ENCODE measurements at places on chromosomes 13 and 19. TPM values are rescaled to one million over a fixed set of nuclear protein-coding genes. Genes with fewer than 3 reads are reported as not detected.

DNA sequence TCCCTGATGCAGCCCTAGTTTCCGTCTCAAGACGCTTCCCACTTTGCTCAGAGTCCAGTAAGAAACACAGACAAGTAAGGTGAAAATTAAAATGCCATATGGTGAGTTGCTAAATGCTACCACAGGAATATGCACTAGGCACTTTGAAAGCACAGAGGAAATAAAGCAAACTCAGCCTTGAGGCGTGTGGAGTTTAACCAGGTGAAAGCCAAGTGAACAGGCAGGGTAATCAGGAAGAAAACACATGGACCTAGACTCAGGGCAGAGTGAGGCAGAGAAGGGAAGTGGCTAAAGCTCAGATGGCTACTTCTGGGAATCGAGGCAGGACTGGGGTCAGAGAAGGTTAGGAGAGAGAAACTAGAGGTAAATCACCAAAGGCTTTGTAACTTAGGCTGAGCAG is 5.4 kb upstream of the UBL3 start:
- H3K27me3 ChIP-seq = no peaks in the 10 kb centered on the region
- DNase-seq = no peak
- peak overlapping the region; percentile 56 for H3K4me3 ChIP-seq
- peaks cover 18% of the 10 kb centered on the region for H3K4me1 ChIP-seq
- peak overlapping the region; percentile 94 for H3K27ac ChIP-seq

The CEACAM8 gene
- not detected for total RNA-seq

GRCh38 chr19:46042252-46042883 is 1.6 kb upstream of the IGFL4 start:
- no peak for DNase-seq
- H3K27ac ChIP-seq = no peak overlapping the region
- H3K4me3 ChIP-seq = no peak overlapping the region
- peaks cover 10% of the 10 kb centered on the region for H3K4me1 ChIP-seq
- peaks cover 5% of the 10 kb centered on the region for H3K36me3 ChIP-seq

DNA sequence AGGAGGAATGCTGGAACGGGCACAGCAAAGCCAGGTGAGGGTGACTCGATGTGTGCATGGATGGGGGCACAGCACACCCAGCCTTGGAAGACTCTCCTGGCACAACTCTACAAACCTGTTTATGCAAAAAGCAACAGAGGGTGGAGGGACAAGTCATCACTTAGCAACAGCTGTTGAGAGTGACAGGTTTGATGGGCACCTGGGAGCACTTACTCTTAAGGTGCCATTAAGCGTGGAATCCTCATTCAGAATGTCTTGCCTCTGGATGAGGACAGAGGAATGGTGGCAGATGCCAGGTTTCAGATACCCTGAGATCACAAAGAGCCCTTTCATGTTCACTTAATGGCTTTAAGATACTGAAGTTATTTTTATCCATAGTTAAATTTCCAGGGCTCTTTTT is 97.0 kb downstream of the DCT start:
- no peak overlapping the region for H3K27ac ChIP-seq
- H3K36me3 ChIP-seq = no peaks in the 10 kb centered on the region

The KLHL1 gene
- 0.14 TPM for total RNA-seq

DNA sequence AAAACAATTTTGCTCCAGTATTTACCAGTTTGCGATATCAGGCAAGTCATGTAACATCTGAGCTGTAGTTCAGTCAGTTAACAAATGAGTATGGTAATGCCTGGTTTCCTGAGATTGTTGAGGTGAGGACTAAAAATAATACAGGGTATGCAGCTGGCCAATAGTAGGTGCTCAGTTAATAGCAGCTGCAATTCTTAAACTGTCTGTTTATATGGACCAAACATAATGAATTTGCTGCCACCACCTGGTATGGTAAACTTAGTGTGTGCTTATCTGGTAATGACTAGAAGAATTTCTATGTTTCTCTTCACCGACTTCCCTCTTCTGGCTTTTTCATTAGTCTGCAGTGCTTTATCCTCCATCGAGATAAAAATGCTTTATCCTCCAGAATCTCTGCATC is 9.1 kb downstream of the ZMYM2 start:
- H3K27ac ChIP-seq = no peak overlapping the region
- H3K4me3 ChIP-seq = no peak overlapping the region

The RASGRP4 gene
- not detected for total RNA-seq

The ZNF878 gene
- total RNA-seq = 1.8 TPM

Data from type B pancreatic cell (in vitro differentiated cells).